ENCODE measurements at places on chromosomes 11 and 22. TPM values are rescaled to one million over a fixed set of nuclear protein-coding genes. Genes with fewer than 3 reads are reported as not detected.

HORMAD2 gene
- not detected for total RNA-seq

PDGFD gene
- total RNA-seq: under 0.01 TPM

CASP1 gene
- total RNA-seq: 4.4 TPM

DGCR2 gene
- 35.0 TPM for total RNA-seq

Data from LHCN-M2 (cell line).